ENCODE measurements at places on chromosomes 6 and 20.

DNA sequence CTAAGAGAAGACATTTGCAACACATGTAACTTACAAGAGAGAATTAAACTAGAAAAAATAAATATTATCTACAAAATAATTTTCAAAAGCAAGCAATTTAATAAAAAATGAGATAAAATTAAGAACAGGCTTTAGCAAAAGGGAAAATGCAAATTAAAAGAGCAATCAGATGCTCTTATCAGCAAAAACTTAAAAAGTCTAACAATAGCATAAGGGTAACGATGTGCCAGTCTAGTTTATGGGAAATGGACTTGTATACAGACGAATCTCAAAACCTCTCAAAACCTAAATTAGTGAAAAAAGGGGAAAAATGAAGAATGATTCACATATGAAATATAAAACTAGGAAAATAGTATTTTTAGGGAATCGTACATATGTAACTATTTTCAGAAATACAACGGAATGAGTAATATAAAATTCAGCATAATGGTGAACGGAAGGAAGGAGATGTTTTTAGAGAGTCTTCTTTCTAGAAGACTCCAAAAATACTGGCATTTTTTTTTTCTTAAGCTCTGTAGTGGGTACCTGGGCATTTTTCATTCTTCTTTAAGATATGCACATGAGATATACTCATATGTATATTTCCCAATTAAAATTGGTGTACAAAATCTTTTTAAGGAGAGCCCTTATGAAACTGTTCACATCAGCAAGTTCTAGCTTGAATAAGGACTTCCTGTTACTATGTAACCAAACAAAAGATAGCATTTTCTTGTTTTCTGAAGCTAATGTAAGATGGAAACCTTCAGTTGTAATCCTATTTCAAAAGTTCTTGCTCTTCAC is 927 bp upstream of the MANEA start:
- DNase-seq: no peak

- no peak for DNase-seq
Observed at GRCh38 chr6:166331503-166332415, 10.6 kb downstream of the SFT2D1 start.

DNA sequence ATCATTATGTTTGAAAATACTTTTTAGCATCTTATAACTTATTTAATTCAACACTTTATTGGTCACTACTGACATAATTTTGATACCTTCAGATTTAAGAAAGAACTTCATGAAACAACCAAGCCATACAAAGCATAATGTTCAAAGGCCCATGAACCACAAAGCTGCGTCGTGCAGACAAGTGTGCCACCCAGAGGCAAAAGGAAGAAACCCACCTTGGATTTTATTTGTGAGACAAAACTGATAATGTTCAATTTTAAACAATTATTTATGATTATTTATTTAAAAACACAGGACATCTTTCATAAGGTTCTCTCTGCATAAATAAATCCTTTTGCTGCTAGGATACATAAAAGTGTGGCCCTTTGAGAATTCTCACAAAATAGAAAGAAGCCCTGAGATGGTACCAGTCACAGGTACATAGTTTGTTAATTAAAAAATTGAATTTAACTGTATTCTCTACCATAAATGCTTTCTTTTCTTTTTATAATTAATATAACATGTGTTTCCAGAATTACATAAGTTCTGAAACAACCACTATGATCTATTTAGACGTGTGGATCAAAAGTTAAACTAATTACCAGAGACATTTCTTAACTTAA is 143.7 kb downstream of the RALGAPA2 start:
- DNase-seq: no peak

DNA sequence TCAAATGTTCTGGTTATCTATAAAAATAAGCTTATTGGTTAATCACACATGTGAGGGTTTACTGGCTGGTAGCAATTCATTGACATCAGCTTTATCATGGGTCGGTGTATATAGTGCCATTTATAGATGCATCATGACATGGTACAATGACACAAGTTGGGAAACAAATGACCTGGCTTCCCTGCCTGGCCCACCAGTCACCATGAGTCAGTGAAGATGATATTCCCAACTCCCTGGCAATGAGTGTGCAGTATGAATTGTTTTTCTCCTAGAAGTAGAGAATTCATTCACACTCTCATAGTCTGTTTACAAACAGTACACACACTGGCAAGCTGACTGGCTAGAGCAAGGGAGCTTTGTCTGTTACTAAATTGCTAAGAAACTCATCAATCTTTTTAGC is 37.2 kb upstream of the CALHM6 start:
- no peak for DNase-seq

GRCh38 chr6:100382767-100383195 is 81.9 kb downstream of the SIM1 start:
- DNase-seq: no peak

DNA sequence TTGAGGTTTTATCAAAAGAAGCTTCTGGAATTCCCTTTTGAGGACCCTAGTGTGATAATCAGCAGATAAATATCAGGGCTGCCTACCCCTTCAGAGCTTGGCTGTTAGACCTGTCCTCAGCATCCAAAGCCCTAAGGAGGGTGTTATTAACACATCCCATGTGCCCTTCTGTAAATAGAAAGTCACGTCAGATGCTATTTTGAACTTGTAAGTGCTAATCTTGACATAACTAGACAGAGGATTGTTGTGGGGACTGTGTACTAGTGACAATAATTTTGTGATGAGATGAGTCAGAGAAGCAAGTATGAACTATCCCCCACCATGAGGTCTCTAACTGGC is 4.9 kb upstream of the LAMA4 start:
- no peak for DNase-seq

- no peak for DNase-seq
Observed at GRCh38 chr20:57667924-57668782, 41.7 kb downstream of the PMEPA1 start.

DNA sequence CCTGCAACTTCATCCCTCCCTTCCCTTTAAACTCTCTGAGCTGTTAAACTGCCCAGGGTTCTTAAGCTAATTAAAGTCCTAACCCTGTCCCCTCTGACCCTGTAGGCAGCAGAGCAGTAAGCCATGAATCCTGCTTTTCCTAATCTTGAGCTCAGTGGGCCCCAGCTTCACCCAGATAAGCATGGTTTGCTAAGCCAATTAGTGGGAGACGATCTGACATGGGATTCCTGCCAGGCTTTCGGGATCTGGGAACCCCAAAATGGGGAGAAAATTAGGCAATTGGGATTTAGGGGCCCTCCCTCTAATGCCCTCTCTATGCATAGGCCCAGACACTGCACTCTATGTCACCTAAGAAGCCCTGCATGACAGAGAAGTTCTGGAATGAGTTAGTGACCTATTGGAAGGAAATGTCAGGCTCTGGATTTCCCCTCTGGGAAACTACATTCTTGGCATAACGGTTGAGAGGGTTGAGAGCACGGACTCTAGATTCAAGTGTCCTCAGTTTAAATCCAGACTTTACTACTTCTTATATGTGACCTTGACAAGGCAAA is 4.6 kb downstream of the XKR7 start:
- DNase-seq: no peak

GRCh38 chr20:61808447-61808846 is 257.2 kb downstream of the TAF4 start:
- DNase-seq: no peak

- DNase-seq: no peak
Observed at GRCh38 chr6:3163248-3163594, 5.9 kb upstream of the TUBB2A start.

- DNase-seq: no peak
Observed at GRCh38 chr6:95819939-95820338, 195.8 kb upstream of the FUT9 start.

DNA sequence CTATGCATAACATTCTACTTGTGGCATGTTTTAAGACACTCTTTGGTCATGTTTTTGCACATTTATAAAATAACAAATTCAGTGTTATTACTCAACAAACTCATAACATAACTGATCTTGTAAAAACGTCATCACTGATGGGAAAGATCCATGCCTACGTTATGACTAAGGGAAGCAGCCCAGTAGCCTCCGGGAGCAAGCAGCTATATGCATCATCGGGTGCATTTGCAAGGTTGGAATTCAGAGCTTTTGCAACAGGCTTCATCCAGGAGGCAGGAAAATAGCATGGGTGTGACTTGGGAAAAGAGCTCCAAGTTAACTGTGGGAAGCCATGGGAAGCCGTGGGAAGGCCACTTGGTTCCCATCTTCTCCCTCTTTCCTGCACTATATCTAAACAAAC is 271.6 kb upstream of the SGK1 start:
- DNase-seq: no peak

DNA sequence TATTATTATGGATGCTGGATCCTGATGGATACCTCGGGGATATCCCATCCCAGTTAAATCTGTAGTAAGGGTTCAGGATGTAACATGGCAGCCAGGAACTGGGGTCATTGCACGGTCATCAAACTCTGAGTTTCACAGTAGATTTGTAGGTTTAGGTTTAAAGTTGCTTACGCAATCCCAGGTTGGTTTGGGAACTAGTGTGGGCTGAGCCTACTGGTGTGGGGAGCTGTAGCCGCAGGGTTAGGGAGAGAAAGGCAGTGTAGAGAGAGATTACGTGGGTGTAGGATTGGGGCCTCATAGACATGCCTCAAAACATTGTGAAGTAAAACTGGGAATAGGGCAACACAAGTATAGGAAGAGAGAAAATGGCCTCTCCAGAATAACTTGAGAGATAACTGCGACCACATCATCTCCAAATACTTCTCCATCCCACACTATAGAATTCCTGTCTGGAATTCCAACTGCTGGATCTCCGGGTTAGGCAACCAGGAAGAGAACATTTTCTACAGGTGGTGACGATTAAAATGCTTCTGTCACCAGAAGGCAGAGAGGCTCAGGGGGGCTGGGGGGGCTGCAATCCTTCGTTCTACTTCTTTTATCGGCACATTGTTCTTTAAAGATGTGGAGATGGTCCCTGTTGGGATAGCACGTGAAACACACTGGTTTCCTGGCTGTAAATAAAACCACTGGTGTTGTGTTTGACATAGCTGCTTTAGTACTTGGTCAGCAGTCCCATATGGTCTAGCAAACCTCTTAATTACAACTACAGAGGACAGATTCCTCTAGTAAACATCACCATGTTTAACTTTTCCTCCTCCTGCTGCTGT is 44.9 kb upstream of the TMEM170B start:
- no peak for DNase-seq

DNA sequence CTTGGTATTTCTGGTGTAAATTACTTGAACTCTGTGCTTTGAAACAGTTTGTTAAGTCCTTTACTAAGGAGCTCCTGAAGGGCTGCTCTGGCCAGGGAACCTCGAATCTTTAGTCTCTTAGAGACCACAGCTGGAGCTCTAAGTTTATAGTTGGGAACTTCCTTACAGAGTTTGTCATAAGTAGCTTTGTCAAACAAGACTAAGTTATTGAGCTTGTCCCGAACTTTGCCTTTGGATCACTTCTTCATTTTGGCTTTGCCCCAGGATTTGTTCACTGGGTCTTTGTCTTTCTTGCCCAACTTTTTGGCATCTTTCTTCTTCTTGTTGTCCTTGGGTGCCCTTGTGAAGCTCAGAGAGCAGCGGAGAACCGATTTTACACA is 64.8 kb downstream of the FAM50B start:
- no peak for DNase-seq

DNA sequence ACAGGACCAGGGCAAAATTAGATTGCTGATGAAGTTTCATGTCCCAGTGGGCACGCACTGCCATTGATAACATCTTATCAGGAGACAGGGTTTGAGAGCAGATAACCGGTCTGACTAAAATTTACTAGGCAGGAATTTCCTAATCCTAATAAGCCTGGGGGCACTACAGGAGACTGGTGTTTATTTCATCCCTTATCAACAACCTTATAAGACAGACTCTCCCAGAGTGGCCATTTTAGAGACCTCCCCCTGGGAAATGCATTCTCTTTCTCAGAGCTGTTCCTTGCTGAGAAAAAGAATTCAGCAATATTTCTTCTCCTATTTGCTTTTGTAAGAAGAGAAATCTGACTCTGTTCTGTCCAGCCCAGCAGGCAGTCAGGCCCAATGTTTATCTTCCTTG is 423.4 kb upstream of the IMPG1 start:
- DNase-seq: no peak

DNA sequence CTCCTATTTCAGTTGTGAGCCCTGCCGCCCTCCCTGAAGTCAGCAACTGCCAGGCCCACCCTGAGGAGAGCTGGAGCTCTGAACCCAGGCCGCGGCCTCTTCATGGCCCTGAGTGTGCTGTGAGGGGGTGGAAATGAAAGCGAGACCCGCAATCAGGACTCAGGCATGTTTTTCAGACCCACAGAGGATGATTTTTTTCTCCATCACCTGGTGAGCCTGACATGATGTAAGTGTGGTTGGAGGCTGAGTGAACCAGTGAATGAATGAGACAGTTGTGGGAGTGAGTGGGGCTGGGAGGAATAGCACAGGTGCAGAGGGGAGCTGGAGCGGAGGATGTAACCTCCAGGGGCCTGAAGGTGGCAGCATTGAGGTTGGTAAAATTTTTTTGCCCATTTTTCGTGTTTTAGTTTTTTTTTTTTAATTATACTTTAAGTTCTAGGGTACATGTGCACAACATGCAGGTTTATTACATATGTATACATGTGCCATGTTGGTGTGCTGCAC is 18.3 kb downstream of the RAET1L start:
- no peak for DNase-seq

GRCh38 chr20:43564993-43565757 is 6.3 kb downstream of the SGK2 start:
- DNase-seq: no peak

DNA sequence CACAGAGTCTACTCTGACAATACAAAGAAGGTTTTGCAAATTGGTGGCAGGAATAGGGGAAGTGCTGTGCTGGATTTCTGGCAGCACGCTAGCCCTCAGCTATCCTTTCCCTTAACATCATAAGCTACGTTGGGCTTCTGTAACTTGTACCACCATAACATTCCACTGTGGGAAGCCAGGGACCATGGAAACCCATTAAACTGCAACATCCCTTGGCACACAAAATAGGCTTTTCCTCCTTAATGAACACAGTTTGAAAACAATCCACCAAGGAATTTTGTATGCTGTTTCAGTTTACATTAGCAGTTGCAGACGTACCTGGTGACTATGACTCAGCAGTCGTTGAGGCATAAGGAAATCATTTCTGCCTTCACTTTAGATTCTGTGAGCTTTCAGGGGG is 203.9 kb upstream of the RAB32 start:
- no peak for DNase-seq

DNA sequence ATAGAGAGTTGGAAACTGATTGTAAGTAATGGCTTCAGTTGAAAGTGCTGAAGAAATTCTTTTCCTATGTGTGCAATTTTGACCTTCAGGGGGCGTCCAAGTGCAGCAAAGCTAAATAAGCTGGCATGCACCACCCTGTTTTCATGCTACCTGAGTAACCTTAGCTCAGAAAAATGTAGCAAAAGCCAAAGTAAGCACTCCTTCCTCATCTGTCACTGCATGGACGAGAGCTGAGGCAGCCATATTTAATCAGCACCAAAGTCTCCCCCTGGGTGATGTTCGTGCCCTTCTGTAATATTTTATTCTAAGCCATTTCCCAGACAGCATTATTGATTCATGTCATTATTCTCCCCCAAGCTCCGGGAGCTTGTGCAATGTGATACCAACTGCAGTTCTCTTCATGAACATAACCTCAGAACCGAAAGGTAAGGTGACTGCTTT is 123.1 kb downstream of the RPS12 start:
- no peak for DNase-seq

Data from vagina (tissue), 2 donors.